ENCODE measurements at places on chromosomes 5 and 9. TPM values are rescaled to one million over a fixed set of nuclear protein-coding genes. Genes with fewer than 3 reads are reported as not detected.
A peak's percentile ranks its signal among the peaks of the same experiment; 100 is the strongest.

DNA sequence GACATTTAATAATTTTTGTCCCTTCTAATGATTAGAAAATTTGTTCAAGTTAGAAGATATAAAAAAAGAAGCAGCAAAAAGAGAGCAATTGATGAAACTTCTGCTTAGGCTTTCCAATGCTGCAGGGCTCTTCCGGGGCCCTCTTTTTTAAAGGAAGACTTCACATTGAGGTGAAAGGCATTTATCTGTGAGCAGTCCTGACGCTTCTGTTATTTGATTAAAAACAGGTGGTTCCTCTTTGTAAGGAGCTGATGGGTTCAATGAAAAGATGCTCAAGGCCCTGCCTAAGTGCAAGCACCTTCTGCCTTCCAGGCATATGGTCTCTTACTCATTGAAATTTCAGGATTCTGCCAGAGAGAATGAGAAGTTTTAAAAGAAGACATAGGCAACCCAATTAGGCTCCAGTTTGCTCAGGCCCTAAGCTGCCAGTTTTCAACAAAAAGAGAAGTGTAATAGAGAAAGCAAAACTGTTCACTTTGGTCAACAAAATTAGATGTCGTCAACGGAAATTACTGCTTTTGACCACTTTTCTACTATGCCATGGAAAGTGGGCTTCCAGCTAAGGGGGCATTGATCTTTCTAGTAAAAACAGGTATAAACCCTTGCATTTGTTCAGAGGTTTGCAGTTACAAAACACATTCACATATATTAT lies 100.2 kb downstream of the INSYN2B start:
- H3K27ac ChIP-seq = no peak overlapping the region
- no peak overlapping the region for H3K4me3 ChIP-seq
- DNase-seq = no peak
- no peaks in the 10 kb centered on the region for H3K27me3 ChIP-seq

DNA sequence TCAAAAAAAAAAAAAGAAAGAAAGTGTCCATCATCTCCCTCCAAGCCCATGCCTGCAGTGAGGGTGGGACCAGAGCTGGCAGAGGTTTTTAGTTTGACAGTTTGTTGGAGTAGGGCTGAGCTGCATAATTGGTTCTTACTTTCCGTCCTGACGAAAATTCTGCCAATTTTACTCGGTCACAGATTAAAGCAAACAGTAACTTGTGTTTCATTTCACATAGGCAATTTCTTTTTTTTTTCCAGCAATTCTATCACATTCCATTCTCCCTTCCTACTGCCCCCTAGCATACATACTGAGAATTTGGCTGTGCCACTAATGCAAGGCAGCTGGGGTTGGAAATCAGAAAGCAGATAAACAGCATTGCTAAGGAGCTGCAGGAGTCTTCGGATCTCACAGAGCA lies 132.4 kb downstream of the FRMD3 start:
- no peak overlapping the region for H3K27ac ChIP-seq
- no peaks in the 10 kb centered on the region for H3K27me3 ChIP-seq
- peak; percentile 18 for DNase-seq
- H3K4me1 ChIP-seq = no peaks in the 10 kb centered on the region
- no peak overlapping the region for H3K4me3 ChIP-seq

DNA sequence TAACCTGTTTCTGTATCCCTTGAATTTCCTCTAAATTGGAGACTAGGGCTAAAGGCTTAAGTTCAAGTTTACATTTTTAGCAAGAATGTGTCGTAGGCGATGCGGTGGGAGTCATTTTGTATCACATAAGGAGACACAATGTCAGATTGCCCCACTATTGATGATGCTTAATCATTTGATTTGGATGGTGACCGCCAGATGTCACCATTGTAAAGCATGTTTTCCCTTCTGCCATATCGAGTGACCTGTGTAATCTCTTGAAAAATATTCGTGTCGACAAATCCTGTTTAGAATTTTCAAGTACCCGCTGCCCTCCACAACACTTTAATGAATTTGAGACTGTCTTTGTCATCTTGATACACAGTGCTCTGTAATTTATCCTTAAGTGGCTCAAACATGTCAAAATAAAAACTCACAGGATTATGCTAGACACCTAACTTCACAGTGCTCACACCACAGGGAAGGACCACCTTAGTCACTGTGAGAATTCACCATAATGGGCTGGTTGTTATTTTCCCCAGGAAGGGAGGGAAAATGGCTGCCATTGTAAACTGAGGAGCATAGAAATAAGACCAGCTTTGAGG lies 34.5 kb upstream of the SLC46A2 start:
- H3K4me3 ChIP-seq = no peak overlapping the region
- H3K27me3 ChIP-seq = peaks cover 2% of the 10 kb centered on the region
- no peaks in the 10 kb centered on the region for H3K36me3 ChIP-seq
- DNase-seq = peak; percentile 50
- H3K27ac ChIP-seq = no peak overlapping the region

The CER1 gene
- not detected for total RNA-seq

The GRXCR2 gene
- not detected for total RNA-seq

The SLC36A2 gene
- not detected for total RNA-seq

The SAXO1 gene
- not detected for total RNA-seq
